ENCODE measurements at places on chromosomes 16 and 17.

GRCh38 chr17:47066841-47067682 is 88.0 kb upstream of the RPRML start:
- peak; percentile 93 for DNase-seq

GRCh38 chr17:81583589-81584342 is 31.6 kb upstream of the FAAP100 start:
- no peak for DNase-seq

GRCh38 chr16:46972429-46973206 is 856 bp downstream of the DNAJA2 start:
- DNase-seq = peak; percentile 13

GRCh38 chr17:2815781-2816185 is 19.5 kb downstream of the RAP1GAP2 start:
- no peak for DNase-seq

GRCh38 chr16:27387724-27388123 is 14.2 kb upstream of the IL21R start:
- no peak for DNase-seq

DNA sequence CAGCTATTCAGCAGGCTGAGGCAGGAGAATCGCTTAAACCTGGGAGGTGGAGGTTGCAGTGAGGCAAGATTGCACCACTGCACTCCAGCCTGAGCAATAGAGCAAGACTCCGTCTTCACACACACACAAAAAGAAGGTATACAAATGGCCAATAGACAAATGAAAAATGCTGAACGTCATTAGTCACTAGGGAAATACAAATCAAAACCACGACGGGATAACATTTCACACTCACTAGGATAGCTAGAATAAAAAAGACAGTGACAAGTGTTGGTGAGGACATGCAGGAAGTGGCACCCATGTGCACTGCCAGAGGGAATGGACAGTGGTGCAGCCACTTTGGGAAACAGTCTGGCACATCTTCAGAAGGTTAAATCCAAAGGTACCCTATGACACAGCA is 172.9 kb downstream of the FTO start:
- DNase-seq = no peak

DNA sequence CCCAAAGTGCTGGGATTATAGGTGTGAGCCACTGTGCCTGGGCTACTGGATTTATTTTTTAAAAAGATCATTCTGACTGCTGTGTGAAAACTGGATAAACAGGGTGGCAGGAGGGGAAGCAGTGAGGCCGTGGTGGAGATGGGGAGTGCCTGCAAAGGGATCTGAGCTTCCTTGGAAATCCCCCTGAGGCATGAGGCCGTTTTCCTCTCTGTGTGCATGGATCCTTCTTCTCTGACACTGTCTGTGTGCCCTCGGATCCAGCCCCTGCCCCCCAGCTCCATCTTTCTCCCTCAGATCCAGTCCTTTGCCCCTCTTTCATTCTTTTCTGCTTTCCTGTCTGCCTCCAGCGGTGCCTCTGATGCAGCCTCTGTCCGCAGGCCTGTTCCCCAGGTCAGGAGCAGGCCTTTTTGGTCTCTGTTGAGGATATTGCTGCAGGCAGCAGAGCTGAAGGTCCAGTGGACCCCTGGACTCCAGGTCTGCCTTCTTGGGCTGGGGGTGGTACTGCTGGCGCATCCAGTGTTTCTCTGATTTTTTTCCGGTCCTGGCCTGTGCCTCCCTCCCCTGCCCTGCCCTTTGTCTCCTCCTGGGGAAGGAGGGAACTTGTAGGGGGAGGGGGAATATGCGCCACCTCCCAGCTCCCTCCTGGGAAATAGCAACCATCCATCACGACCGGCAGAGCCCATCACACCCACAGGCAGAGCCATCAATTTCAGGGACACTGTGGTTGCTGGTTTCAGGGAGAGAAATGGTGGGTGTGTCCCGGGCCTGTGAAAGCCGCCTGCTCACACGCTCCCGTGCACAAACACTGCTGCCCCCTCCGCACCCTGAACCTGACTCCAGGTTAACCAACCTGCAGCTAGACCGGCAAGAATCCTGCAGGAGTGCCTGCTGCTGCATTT is 17.0 kb downstream of the MGAT5B start:
- no peak for DNase-seq

DNA sequence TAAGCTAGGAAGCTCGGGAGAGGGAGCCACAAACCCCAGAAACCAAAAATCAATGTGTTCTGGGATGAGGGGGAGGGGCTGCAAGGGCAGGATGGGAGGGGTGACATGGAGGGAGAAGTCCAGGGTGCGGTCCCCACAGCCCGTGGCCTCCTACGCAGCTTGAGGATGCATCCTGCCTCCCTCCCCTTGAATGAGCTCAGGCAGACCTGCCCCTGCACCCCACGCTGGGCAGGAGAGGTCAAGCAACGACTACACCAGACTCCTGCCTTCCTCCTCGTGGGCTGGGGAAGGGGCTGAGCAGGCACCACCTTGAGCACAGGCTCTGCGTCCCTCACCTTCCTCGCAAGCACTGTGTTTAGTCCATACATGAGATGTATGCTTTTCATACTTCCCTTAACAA is 3.9 kb downstream of the ANKRD13B start:
- DNase-seq = no peak

GRCh38 chr16:80618862-80619648 is 78.3 kb downstream of the DYNLRB2 start:
- DNase-seq = no peak

- no peak for DNase-seq
Measured at GRCh38 chr16:29126057-29126494, 141.2 kb downstream of the LAT start.

GRCh38 chr17:50203086-50203485 is 1.7 kb upstream of the COL1A1 start:
- no peak for DNase-seq

- no peak for DNase-seq
Measured at GRCh38 chr16:89695086-89695874, 6.2 kb downstream of the SPATA2L start.

DNA sequence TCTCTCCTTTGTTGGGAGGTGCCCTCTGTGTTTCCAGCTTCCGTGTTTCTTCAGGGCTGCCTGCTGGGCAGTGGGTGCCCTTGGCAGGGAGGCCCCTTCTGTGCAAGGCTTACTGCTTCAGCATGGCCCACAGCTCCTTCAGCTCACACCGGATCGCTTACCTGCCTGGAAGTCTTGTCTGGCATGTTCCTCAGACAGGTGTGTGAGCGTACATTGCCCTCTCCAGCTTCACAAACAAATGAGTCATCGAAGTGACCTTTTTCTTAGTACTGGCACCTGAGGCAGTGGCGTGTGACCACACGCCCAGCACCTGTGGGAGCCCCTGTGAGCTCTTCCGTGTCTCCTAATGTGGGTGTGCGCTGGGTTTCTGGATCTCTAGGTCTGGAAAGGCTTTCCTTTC is 3.5 kb downstream of the RAB40C start:
- DNase-seq = no peak

DNA sequence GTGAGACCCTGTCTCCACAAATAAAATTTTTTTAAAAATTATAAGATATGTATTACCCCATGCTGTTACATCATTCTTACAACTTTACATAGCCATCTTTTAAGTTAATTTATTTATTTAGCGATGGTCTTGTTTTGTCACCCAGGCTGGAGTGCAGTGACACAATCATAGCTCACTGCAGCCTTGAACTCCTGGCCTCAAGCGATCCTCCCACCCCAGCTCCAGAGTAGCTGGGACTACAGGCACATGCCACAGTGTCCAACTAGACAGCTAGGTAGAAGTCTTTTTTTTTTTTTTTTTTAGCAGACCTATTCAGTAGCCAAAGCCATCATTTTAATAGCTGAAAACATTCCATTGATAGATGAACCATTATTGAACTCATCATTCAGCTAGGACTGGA is 92.7 kb downstream of the NDE1 start:
- DNase-seq = no peak

DNA sequence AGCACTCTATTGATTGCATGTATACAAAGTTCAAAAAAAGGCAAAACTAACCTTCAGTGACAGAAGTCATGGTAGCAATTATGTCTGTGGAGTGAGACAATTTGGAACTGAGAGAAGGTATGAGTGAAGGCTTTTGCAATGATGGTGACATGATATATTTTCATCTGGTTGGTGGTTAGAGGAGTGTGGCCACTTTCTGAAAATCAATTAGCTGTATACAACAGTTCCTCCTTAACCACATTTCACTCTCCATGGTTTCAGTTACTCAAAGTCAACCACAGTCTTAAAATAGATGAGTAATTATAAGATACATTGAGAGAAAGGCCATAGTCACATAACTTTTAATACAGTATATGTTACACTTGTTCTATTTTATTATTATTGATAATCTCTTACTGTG is 26.2 kb downstream of the ADAMTS18 start:
- no peak for DNase-seq

DNA sequence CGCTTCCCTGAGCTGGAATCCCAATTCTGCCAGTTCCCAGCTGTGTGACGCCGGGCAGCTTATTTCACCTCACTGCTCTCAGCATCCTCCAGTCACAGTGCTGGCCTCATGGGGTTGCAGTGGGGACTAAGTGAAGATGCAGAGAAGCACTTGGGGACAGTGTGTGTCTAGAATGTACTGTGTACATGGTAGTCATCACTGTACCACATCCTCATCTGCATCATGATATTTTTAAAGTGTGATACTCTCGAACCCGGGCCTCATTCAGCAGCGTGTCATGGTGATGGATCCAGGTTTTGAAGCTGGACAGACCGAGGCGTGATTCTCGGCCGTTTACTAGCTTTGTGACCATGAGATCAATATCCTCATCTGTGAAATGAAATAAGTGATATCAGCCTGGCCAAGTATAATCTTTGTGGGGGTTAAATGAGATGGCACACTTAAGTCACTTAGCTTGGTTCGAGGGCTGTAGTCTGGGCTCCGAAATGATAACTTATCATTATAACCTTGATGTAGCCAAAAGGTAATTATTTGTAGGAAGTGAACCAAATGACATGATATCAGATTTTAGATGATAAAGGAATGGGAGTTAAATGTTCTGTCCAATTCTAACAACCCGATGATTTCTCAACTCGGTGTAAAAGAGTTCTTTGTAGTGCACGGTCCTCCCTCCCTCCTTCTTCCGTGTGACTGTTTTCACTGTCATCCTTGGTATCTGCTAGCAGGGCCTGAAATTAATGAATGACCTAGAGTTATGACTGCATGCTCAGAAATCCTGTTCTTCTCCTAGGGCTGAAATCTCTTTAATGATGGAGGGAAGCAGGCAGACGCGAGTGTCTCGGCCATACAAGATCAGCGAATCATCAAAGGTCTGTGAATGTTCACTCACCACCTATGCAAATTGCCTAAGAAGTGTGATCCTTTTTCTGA is 2.0 kb downstream of the KLHL36 start:
- DNase-seq = peak; percentile 87

- peak; percentile 59 for DNase-seq
Measured at GRCh38 chr17:41801374-41802271, 10.1 kb downstream of the P3H4 start.

- DNase-seq = no peak
Measured at GRCh38 chr17:71405101-71405500, 715.7 kb upstream of the SOX9 start.

DNA sequence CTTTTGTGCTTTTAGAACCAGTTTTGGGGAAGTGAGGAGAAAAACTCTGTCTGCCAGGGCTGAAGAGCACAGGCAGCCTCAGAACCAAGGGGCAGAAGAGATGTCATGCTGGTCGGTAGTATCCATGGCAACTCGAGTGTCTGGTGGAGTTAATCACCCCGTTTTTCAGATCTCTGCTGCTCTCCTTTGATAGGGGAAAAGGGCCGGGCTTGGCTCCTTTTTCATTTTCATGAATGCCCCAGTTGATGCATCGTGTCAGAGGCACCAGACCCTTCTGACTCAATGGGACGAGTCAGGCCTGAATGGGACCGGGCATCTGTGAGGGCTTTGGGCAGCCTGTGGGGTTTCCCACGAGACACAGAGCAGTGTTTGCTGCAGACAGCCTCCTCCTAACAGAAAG is 304.6 kb downstream of the ABCC12 start:
- no peak for DNase-seq

GRCh38 chr17:62630365-62631085 is 3.1 kb downstream of the MRC2 start:
- DNase-seq = no peak

DNA sequence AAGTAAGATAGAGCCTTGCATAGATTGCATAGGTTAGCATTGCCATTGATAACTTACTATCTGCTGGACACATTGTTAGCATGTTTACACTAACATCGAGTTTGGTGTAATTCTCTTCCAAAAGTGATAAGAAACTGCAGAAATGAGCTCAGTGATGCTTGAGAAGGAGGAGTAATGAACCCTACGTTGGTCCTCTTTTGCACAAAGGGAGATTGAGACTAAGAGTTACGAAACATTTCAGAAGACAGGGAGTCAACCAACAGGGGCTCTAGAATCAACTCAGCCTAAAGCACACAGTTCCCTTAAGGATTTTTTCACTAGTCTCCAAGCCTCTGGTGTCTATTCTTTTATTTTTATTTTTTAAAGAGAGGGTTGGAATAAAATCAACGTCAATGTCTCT is 6.8 kb downstream of the CCL7 start:
- DNase-seq = no peak

DNA sequence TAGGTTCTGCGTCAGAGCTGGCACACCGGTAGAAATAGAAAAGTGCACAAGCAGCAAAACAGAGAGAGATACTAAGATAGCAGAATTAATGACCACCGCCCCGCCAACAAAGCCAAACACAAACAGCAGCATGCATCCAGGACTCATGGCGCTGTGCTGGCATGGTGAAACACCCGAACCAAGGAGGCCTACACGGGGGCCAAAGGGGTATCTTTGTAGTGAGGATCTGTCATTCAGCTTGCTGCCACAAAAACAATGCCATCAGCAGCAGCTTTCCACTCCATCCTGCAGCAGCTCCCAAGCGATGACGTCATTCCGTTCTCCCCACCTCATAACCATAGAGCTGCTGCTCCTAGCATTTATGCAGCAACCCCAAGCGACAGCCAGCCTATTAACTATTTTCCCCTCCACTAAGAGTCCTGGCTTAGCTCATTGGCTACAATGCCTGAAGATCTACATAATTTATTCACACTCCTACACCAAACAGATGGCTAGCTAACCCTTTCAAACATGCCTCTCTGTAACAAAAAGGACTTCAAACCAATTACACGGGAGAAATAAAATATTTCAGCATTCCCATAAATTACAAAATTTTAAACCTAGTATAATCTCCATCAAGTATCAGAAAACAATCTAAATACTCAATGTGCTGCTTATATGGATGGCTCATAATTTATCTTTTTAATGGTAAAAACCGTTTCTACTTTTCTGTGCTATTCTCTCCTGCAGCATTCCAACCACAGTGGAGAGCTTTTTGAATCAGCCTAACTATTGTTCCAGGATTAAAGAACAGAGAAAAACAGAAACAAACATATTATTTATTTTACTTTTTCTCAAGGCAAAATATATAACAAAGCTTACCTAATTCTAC is 73.9 kb downstream of the SPAG9 start:
- DNase-seq = peak; percentile 81

- no peak for DNase-seq
Measured at GRCh38 chr17:69388822-69389442, 25.6 kb upstream of the MAP2K6 start.

- DNase-seq = no peak
Measured at GRCh38 chr17:46773221-46773605, 45.3 kb downstream of the WNT3 start.

DNA sequence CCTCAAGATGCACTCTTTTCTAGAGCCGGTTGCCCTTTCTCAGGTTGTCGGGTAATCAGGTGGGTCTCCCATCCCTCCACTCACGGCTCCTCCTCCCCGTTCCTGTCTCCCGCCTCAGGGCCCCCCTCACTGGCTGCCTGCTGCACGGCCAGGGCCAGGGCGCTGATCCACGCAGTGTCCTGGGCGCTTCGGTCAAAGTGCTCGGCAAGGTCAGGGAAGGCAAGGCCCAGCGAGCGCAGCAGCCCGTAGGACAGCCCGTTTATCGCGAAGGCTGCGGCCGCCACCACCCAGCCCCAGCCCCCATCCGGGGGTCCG is 753 bp downstream of the SLC16A11 start:
- no peak for DNase-seq
